ENCODE measurements at places on chromosomes 4 and X.

GRCh38 chr4:83569987-83570386, 34.1 kb downstream of the GPAT3 start:
- no peak for DNase-seq

DNA sequence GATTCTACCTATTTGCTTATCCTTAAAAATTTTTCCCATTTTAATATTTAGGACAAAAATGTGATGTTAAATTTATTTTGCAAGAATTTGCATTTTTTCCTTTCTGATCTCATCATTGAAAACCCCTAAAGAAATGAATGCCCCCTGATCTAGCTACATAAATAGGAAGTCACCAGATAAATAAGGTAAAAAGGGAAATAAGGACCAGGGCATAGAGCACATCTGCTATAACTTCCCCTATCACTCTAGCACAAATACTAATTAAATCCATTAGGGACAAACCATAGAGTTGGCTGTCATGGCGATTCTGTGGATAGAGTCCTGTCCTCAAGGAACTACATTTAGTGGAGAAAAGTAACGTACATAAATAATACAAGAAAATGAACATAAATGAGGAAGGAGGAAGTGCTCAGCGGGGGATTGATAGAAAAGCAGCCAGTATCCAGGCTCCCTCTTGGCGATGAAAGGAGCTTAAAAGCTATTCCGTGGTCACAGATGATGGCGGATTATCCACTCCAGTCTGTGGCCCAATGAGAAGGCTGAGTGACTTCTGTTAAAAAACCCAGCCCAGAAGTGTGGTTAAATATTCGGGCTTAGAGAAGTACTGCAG, 76.9 kb upstream of the RPL34 start:
- no peak for DNase-seq

GRCh38 chr4:107155366-107155765, 119.3 kb upstream of the DKK2 start:
- no peak for DNase-seq

DNA sequence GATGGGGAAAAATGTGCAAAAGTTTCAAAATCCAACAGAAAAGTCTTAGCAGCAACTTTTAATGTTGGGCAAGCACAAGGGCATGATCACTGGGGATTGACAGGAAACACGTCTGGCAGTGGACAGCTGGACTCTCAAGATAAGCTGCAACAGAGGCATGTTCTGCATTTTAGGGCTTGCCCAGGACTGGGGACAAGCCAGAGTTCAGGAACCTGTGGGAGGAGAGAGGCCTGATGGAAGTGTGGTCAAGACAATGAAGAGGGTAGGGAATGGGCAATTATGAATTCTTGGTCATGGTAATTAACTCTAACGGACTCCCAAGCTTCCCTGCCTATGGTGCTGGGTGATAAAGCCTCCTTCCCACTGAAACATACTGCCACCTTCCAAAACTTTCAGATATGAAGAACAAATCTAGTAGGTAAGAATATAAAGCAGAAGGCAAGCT, 48.4 kb downstream of the ANXA3 start:
- DNase-seq = no peak

DNA sequence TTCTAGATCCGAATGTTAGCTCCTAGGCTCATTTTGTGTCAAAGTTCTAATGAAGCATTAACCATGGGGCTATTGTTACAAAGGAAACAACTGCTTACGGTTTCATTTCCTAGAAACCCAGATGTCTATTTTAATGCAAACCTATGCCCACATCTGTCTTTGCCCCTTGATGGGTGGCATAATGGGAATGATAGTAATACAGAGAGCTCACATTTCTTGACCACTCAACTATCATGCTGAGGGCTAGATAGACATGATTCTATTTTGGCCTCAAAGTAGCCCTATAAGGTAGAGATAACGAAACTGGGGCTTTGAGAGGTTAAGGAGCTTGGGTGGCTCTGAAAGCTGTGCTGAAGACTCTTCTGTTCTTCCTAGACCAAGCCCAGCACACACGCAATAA, 1.9 kb downstream of the TLR7 start:
- no peak for DNase-seq

DNA sequence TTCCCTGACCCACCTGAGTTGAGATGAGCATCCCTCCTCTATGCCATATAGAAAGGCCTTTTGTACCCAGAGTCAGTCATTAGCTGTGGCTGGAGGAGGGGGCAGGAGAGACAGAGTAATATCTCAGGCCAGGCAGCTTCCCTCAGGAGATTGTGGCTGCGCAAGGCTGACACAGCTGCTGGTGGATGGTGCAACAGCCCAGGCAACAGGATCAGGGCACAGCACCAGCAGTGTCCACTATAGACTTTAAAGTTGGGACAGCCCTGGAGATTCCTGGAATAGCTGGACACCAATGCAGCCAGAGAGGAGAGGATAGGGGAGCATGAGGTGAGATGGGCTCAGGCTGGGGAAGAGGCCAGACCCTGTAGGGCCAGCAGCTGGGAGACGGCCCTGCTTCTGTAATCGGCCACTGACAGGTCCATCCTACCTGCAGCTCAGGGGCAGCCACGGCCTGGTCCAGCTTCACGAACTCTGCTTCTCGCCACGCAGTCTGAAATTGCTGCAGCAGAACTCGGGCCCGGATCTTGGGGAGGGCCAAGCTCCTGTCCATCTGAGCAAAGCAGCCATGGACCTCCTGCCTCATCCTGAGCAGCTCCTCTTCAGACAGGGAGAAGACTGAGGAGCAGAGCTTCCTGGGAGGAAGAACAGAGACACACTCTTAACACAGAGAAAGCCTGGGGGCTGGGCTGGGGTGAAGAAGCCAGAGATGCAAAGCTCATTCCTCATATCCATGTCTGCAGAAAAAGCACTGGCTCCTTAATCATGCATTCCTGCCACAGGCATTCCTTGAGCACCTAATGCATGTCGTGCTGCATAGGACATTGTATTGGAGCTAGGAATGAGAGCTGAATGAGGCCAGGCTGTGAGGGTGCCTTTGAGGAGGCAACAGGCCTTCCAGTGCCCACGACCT, 90.1 kb downstream of the EVC2 start:
- DNase-seq = no peak

DNA sequence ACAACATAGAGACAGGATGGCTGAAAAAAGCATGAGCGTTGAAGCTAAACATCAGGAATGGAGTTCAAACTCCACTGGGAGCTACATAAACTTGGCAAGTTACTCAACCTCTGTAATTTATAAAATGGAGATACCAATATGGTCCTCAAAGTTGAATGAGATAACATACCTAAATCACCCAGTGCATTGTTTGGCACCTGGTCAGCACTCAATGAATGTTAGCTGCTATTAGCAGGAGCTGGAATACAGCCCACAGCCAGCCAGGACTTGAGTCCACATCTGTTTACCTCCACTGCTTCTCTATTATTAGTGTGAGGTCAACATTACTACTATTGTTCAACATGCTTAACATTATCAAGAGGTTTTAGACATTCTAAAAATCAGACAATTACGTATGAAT, 97.9 kb downstream of the NR3C2 start:
- no peak for DNase-seq

DNA sequence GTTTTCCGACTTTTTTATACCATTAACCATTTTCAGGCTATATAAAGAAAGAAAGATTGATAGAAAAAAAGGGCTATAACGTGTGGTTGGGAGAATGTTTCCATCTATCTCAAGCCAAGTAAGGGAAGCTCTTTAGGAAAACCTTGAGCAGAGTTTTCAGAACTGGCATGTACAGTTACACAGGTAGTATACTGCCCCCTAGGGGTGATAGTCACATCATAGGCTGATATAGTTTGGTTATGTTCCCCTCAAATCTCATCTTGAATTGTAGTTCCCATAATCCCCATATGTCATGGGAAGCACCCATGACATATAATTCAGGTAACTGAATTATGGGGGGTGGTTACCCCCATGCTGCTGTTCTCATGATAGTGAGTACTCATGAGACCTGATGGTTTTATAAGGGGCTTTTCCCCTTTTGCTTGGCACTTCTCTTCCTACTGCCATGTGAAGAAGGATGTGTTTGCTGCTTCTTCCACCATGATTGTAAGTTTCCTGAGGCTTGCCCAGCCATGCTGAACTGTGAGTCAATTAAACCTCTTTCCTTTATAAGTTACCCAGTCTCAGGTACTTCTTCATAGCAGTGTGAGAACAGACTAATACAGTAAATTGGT, 186.8 kb downstream of the TMA16 start:
- DNase-seq = peak; percentile 7

DNA sequence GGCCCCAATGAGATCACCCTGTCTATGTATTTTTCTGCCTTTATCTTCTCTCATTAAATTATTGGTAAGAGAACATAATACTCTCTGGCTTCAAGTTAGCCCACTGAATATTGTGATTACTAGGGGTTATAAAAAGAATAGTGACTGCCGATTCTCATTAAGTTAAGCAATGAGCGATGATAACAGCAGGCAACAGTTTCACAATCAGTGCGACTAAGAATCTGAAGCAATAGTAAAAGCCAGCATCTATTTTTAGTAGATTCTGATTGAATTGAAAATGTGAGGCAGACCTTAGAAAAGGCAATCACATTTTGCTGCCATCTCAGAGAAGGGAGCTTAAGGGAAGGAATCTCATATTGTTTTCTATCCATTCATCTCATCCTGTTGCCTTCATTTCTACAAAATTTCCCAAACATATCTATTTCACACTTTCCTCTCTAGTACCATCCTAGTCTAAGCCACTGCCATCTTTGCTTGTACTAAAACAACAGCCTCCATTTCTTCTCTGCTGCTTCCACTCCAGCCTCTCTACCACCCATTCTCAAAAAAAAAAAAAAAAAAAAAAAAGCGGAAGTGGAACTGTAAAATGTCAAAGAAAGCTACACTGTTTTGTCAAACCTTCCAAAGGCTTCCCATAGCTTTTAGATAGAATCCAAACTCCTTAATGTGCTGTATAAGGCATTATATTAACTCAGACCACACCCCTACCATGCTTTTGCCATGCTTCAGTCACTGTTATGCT, 17.4 kb downstream of the GABRA4 start:
- DNase-seq = no peak

DNA sequence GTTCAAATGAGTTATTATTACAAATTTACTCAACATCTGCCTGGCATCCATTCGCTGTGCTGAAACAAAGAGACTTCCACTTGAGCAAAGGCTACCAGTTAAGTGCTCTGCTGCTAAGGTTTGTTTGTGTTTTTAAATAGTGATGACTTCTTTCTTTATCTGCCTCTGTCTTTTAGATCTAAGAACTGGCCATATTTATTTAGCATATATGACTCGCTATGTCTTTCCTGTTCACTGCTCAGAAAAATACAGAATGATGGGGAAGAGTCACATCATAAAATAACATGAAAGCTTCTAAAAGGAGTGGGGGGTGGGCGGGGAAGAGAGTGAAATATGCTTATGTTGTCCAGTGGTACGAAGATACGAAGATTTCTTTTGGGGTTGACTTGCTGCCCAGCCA, 322.2 kb downstream of the GPAT3 start:
- DNase-seq = no peak

DNA sequence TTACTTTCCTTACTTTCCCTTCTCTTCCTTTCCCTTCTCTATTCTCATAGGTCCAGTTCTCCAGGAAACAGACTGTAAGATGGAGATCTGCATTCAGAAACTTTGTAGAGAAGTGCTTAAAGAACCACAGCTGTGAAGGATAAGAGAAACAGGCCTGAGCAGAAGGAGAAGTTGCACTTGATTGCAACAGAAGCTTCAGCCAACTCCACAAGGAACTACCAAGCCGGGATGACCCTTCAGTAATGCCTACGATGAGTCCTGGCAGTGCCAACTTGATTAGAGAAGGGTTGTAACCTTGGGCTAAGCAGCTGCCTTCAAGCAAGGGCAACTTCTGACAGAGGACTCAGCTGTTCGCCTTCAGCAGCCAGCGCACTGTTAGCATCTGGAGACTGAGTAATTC, 413.3 kb upstream of the RASGEF1B start:
- DNase-seq = no peak

GRCh38 chrX:53474707-53475106, 40.5 kb upstream of the HSD17B10 start:
- DNase-seq = no peak

DNA sequence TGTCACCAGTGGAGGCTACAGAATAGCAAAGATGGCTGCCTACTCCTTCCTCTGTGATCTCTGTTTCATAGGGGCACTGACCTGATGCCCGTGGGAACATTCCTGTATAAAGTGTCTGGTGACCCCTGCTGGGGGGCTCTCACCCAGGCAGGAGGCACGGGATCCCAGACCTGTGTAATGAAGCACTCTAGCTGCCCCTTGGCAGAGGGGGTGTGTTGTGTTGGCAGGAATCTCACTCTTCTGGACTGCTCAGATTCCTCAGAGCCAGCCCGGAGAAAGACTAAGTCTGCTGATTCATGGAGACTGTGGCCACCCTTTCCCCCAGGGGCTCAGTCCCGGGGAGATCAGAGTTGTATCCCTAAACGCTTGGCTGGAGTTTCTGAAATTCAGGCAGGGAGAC, 648.3 kb downstream of the SPRY1 start:
- no peak for DNase-seq

DNA sequence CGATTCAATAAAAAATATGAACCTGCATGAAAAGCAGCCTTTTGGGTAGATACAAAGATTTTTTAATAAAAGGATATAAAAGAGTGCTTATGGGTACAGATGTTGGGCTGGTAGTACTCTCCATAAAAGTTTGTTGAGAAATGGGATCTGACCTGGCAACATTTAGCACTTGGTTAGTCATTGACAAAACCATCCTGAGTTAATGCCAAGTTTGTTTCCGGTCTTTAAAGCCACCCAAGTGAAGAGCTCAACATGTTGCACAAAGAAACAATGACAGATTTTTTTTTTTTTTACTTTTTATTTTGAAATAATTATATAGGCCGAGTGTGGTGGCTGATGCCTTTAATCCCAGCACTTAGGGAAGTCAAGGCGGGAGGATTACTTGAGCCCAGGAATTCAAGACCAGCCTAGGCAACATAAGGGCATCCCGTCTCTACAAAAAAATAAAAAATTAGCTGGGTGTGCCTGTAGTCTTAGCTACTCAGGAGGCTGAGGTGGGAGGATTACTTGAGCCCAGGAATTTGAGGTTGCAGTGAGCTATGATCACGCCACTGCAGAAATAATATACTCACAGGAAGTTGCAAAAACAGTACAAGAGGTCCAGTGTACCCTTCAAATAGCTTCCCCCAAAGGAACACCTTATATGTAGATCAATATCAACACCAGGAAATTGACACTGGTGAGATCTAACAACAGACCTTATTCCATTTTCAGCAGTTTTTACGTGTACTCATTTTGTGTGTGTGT, 16.6 kb downstream of the CHST7 start:
- no peak for DNase-seq

GRCh38 chr4:168878623-168879022, 131.4 kb downstream of the CBR4 start:
- DNase-seq = no peak
